ENCODE measurements at places on chromosomes 7 and 10. TPM values are rescaled to one million over a fixed set of nuclear protein-coding genes. Genes with fewer than 3 reads are reported as not detected.

DNA sequence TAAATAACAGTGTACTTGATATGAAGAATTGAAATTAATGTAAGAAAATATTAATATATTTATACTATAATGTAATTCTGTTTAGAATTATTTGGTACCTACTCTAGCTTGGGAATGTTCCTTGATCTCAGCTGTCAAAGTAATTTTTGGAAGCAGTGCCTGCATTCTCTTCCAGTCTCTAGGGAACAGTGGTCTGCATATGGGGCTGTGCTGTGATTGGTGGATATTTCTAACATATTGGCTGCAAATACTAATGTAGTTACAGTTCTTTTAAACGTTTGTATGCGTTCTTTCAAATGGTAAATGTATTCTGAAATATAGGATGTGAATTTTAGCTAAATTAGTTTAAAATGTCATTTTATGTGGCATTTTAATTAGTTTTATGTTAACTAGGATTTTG is 87.2 kb downstream of the PHF14 start:
- no peak for DNase-seq

DNA sequence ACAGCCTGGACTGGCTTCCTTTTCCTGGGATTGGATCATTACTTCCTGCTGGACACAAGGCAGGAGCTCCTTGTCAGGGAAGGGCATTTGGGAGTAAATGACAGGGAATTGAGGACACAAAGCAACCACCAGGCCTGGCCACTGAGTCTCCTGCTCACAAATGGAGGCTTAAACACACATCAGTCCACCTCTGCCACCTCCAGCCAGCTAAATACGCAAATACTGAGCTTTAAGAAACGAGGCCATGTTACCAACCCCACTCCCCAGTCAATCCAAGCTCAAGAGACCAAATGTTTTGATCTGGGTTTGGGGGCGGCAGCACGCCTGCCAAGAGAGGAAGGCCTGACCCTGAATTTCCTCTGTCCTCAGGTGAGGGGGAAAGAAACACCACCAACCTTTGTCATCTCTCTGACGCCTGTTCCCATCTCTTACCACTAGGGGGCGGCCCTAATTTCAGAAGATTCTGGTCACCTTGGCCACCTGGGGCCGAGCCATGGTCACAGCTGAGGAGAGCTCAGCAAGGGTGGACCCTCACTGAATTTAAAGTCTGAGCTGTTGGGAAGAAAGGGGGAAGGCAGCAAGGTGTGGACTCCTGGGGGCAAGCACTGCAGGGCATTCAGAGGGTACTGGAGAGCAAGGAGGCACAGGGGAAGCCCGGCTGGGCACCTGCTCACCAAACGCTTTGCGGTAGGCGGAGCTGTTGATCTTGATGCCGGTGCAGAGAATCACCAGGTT is 16.5 kb downstream of the AIFM2 start:
- peak; percentile 71 for DNase-seq

- no peak for DNase-seq
Measured at GRCh38 chr10:132711613-132712121, 74.3 kb downstream of the NKX6-2 start.

DNA sequence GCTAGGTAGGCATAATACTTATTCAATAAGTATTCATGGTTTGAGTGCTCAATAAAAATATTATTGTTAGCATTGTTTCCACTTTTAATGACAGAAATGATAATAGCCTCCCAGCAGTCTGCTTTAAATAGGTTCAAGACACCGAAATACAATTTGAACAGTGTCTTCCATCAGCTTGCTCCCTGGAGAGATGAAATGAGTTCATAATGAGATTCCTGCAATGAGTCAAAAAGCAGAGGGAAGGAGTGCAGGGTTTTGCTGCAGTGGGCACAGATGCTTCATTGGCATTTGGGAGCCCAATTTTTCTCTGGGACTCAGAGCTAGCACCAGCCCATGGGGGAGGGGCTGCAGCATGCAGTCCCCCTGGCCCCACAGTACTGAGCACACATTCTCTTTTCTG is 32.6 kb upstream of the CHCHD3 start:
- DNase-seq = no peak

GRCh38 chr7:45599851-45600706 is 25.9 kb downstream of the ADCY1 start:
- no peak for DNase-seq

GRCh38 chr10:116688241-116688711 is 54.1 kb downstream of the HSPA12A start:
- DNase-seq = no peak

DNA sequence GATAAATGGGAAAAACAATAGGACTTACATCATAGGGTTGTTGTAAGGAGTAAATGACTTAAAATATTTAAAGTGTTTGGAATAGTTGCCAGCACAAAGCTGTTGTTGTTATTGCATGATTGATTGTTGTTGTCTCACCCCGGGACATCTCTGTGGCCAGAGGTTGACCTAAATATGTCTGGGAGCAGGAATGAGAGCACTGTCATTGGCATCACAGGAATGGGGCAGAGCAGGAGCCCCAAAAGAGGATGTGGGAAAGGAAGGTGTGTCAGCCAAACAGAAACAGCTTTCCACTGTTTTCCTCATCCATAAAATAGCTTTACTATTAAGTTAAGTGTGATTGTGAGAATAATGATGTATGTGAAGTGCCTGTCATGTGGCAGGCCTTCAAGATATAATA is 121.6 kb downstream of the TMEM168 start:
- DNase-seq = no peak

DNA sequence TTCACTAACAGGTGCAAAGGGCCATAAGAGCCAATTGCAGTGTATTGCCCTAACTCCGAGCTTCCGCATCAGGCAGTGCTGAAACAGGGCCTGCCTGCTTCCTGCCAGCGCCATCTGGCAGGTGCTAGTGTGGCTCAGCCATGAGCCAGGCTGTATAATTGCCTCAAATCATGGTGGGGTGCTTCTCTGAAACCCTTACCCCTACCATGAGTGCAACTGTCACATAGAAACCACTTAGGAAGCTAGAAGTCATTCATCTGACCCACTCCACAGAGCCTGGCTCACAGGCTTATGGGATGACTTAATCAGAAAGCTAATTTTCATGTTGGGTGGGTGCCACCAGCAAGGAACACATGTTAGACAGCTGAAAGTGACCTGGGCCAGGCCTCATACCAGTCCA is 133.3 kb upstream of the LAMB4 start:
- no peak for DNase-seq

- DNase-seq = peak; percentile 41
Measured at GRCh38 chr7:17680943-17681351, 259.3 kb downstream of the SNX13 start.

DNA sequence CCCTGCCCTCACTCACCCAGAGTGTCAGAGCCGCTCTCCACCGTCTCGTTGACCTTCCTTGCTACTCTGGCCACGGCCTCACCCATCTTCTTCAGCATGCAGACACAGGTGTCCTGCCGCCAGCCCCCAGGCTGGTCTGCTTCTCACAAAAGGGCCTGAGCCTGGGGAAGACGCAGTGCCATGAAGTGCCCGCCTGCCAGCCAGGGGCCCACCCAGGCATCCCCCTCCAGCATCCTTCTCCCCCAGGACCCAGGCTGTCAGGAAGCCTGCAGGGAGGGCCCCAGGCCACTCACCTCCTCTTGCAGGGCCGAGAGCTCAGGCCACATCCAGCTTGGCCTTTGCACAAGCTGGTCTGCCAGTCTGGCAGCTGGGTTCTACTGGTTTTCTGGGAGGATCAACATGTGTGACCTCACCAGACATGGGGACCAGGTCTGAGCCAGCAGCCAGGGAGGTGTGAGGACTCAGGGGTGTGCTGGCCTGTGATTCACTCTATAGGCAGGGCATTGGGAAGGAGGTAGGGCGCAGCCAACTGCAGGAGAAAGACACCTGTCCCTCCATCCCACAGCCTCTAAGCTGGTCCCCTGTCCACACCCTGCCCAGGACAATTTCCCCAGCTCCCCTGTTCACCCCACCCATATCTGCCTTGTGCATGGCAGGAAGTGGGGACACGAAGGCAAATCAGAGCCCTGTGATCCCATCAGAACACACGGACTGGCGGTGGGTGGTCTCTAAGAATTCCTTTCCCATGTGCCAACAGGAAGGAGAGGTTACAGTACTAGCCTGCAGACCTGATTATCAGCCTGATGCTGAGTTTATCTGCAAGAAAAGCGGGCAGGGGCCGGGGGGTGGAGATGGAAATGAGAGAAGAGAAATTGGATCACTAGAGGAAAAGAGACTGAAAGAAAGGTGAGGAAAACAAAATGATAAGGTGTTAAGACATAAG is 5.7 kb downstream of the LRRC20 start:
- no peak for DNase-seq

DNA sequence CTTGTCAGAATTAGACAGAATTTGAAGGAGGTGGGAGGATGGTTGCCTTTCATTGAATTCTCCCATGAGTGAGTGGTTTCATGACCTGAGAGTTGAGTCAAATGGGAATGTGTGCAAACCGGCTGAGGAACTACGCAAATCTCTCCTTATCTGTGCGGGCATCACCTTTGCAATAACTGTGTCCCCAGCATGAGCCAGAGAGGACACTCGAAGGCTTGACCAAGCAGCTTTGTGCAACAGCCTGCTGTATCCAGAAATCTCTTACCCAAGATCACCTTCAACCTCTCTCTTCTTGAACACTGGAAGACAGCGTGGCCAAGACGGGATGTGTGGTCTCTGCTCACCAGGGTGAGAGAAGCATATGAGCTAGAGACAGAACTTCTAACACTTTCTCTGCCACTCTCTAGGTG is 93.8 kb upstream of the IKZF1 start:
- DNase-seq = no peak

DNA sequence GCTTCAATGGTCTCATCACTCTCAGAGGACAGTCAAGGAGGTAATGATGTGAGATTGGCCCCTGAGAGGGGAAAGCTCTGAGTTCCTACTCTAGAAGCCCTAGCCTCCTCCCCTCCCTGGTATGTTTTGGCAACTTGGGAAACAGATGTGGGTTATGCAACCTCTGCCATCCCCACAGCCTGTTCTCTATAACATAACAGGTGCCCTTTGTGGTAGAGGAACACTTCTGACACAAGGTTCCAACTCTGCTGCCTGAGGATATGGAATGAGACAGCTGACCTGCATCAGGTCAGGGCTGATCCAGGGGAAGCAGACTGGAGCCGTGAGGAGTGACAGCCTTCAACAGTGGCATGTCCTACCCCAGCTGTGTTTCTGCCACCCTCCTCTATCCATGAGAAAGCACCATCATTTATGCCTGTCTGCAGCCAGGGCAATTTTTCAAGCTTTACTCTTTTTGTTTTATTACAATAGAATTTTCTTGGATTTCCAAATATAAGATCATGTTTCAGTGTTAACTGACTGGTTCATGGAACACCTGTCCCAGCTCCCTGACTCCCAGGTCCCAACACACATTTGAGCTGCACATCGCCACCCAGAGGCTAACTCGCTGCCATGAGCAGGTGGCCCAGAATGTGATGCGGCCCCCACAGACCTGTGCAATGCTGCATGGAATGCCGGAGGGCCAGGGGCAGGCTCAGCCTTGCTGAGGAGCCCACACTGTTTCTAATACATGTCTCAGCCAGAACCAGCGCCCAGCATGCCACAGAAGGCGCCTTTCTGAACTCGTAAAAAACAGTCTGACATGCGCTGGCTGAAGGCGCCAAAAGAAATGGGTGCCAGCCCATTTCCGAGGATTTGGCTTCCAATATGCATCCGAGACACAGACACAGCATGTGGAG is 124.8 kb upstream of the CHST15 start:
- DNase-seq = no peak

DNA sequence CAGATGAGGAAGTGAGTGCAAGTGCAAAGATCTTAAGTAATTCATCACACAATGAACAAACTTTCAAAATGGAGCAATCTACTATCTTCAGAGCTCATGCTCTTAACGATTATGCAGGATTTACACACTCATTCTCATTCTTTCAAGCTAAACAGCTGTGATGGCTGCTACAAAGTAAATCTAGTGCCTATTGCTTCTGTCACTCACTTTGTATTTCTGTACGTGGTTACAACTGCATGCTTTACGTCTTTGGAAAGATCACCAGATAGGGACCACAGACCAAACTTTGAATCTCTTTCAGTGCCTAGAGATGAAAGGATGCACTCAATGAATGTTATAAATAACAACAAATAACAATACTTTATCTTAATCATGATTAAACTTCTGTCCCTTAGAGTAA is 194.6 kb downstream of the MAGI2 start:
- DNase-seq = no peak

- DNase-seq = no peak
Measured at GRCh38 chr10:103238506-103239252, 7.0 kb upstream of the RPEL1 start.

GRCh38 chr7:25075459-25075858 is 49.6 kb downstream of the CYCS start:
- no peak for DNase-seq

DNA sequence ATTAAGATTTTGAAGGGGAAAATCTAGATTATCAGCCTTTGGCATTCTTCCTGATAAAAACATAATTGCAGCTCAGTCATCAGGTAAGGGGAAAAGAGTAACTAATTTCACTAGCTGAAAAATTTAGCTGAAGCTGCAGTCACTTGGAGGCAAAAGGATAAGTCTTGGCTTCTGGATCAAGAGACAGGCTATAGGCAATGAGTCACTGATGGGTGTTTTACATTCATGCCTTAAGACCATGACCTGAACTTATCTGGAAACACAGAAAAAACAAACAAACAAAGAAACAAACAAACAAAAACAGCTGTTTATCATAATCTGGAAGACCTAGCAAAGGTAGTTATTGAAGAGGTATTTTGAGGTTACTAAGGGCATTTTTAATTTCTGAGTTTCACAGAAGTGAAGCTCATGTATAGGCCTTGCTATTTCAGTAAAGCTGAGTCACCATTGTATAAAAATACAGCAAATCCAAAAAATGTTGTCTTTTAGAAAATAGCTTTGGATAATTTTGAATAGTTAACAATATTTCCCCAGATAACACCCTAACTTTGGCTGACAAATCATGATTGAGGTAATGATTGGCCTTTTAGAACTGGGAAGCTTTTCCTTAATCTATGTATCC is 40.3 kb downstream of the ZNF22 start:
- DNase-seq = no peak

DNA sequence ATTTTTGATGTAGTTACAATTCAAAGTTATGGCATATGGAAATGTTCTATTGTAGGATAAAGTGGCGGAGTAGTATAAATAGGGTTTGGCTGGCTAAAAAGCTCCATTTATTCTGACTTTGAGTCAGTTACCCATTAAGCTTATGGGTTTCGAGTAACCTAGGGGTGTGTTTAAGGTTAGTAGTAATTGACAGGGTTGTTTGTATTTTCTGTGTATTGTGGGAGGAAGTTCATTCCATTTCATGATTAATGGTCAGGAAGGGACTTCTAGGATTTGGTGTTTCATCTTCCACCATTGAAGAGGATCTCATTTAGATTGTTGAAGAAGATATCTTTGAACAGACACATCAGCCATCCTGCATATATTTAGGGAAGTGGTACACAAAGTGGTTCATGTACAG is 75.0 kb downstream of the BICC1 start:
- DNase-seq = no peak

Gene ADRB1
- 0.10 TPM for polyA plus RNA-seq

Gene MSMB
- polyA plus RNA-seq = not detected

Gene HOXA13
- not detected for polyA plus RNA-seq

Gene BLNK
- polyA plus RNA-seq = 150 TPM

Gene GRID2IP
- polyA plus RNA-seq = 0.72 TPM

Gene TBL2
- polyA plus RNA-seq = 10.9 TPM

Gene FAM241B
- polyA plus RNA-seq = 2.0 TPM
